ENCODE measurements at places on chromosomes 7 and 10. TPM values are rescaled to one million over a fixed set of nuclear protein-coding genes. Genes with fewer than 3 reads are reported as not detected.

DNA sequence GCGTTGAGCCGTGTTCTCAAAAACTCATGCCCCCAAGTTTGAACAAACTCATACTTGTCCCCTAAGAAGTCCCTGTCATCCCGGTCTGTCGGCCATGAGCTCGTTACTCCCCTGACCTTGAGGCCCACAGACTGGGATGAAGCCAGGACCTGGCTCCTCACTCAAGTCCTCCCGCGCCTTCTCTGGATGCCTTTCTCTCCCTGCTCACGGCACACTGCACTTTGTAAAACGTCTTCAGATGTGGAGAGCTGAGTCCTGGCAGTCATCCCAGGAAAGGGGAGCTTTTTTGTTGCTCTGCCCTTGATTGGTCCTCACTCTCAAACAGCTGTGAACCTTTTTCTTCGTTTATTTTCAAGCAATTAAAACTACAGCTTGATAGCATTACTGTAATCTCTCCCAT, 110.8 kb downstream of the JAZF1 start:
- DNase-seq = peak; percentile 51

The NRAP gene
- not detected for polyA plus RNA-seq

GRCh38 chr10:14553448-14553847, 221.2 kb downstream of the FAM107B start:
- DNase-seq = no peak

- DNase-seq = no peak
Measured at GRCh38 chr10:83915801-83916200, 223.5 kb upstream of the GHITM start.

DNA sequence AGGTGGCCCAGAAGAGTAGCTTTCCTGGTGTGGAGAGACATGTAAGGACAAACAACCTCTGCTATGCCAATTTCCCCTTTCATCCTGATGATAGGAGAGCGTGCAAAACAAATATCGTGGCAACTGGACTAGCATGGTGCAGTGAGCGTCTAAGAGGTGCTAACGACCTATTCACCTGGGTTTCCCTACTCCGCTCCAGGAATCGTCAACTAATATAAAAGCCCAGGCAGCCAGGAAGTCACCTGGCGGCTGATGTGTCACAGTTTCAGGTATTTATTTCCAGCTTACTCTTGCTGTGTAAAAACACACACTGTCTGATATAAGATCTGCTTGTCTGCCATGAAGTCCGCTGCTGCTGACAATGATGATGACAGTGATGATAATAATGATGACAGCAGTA, 56.5 kb upstream of the EFCAB10 start:
- DNase-seq = no peak

The CDHR1 gene
- polyA plus RNA-seq = 0.96 TPM

DNA sequence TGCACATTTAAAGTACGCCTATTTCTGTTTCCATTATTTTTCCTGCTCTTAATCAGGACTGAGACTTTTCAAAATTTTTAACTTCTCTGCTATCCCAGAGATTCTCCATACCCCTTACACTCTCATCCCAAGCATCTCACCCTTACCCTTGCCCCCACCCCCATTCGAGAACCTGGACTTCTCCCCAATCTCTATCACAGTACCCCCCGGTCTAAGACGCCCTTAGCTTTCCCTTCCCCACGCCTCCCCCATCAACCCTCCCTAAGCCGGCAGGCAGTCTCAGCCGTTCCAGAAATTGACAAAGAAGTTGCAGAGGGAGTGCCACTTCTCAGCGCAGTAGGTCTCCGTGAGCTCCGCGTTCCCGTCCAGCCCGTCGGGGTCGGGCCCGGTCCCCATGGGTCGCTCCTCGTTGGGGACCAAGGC, 1.4 kb downstream of the FGFBP3 start:
- no peak for DNase-seq

The PLEKHS1 gene
- polyA plus RNA-seq = 0.18 TPM

GRCh38 chr7:46247664-46248063, 326.6 kb upstream of the IGFBP3 start:
- DNase-seq = no peak

All from right renal pelvis (tissue), 4 donors.